Hypothalamus (tissue), 51 donors: ENCODE measurements at places on chromosomes 2 and 18.
A peak's percentile ranks its signal among the peaks of the same experiment; 100 is the strongest.

DNA sequence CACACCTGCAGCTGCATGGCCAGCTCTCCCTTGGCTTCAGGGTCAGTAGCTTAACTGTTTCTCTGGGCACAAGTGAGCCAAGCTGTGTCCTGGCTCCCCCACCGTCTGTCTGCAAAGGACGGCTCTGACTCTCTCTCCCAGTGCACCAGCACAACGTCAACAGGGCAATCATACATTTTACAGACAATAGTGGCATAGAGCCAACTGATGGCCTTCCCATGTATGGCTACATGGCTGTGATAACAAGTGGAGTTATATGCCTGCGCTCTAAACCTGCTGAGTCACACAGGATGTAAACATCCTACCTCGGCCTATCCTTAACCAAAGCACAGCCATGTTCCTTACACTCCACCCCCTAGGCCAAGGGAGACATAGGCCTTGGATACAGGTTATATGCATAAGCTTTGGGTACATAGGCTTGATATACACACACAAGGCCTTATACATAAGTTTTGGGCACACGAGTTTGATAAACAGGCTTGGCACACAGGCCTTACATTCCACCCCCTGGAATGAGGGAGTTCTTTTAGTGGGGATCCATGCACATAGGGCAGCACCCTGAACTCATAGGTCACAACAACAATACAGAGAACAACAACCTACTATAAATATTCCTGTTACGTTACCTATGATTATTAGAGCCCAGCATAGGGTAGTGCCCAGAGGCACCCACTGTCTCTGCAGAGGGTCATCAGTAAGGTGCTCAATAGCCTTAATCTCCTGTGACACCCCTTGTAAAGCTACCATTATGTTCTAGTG, 17.7 kb downstream of the PHOSPHO2 start:
- DNase-seq: no peak

DNA sequence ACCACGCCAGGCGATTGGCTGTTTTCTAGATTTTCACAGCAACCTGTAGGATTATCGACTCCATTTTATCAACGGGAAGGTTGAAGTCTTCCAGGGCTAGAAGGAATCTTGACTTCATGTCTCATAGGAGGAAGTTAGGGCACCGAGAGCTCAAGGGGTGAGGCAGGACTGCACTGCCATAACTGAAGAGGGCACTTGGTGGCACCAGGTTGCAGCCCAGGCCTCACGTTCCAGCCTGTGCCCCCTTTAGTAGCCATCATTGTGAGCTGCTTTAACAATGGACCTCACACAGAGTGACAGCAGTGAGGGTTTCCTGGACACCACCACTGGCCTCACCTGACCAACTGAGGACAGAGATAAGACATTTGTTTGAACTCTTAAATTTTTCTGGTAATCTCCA, 22.9 kb upstream of the RPL37A start:
- no peak for DNase-seq

- no peak for DNase-seq
These were observed 265.3 kb downstream of the TWIST2 start for GRCh38 chr2:239113171-239113570.

DNA sequence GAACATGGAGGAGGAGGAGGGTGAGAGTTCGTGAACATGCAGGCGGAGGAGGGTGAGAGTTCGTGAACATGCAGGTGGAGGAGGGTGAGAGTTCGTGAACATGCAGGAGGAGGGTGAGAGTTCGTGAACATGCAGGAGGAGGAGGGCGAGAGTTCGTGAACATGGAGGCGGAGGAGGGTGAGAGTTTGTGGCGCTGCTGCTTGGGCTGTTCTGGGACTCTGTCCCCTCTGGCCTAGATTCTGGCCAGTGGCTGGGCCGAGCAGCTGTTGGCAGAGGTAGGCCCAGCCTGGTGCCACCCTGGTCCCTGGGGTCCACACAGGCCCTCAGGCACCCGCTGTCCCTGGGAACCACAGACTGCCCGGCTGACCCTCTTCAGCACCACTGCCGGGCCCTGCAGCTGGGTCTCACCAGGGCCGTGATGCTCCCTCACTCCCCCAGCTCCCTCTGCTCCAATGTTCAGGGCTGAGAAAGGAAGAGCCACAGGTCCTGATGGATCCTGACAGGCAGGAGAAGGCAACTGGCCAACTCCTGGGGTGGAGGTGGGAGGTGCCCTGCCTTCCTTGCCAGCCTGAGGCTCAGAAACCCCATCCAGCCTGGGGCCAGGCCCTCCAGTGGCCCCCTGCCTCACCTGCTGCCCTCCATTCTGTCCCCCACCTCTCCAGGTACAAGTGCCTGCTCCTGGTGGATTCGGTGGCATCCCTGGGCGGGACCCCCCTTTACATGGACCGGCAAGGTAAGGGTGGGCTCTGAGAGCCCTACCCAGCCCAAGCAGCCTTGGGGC, 3.9 kb downstream of the AGXT start:
- no peak for DNase-seq

DNA sequence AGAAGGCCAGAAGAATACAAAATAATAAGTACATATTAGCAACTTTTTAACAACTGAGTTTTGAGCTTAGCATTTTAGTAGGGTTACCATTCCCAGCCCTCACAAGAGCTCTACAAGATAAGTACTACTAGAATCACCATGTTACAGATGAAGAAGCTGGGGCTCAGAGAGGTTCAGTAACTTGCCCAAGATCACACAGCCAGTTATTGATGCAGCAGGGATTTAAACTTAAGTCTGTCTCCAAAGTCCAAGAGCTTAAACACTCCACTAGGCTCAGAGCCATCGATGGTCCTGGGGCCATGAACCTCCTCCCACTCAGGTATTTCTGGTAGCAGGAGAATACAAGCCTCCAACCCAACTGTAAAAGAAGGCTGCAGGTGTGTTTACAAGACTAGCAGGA, 30.8 kb downstream of the TNS1 start:
- DNase-seq: no peak

- DNase-seq: no peak
These were observed 79.4 kb upstream of the SRD5A2 start for GRCh38 chr2:31660165-31660564.

GRCh38 chr2:11438555-11439080, 27.3 kb downstream of the E2F6 start:
- DNase-seq: no peak

- DNase-seq: no peak
These were observed 165.9 kb downstream of the DYSF start for GRCh38 chr2:71619230-71619741.

DNA sequence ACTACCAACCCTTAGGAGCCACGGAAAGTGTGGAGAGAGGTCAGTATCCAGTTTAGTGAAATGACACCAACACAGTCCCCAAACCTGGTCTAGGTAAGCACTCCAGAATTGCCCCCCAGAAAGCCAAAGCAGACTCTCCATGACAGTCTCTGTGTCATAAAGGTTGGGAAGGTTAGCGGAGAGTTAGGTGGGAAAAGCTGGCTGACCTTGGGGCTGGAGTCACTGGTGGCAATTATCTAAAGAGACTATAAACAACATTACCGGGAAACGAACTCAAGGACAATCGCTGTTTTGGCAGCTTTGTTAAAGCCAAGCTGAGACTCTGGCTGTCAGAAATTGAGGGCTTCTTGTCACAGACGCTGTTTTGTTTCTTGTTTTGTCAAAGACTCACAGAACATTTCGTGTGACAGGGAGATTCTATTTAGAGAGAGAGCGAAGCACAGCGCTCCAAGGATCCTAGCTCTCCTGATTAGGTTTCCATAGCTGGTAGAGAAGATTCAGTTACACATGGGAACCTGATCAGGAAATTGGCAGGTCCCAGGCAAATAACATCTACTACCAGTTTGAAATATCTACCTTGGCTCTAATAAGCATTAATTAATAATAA, 111.3 kb downstream of the LNPK start:
- no peak for DNase-seq

DNA sequence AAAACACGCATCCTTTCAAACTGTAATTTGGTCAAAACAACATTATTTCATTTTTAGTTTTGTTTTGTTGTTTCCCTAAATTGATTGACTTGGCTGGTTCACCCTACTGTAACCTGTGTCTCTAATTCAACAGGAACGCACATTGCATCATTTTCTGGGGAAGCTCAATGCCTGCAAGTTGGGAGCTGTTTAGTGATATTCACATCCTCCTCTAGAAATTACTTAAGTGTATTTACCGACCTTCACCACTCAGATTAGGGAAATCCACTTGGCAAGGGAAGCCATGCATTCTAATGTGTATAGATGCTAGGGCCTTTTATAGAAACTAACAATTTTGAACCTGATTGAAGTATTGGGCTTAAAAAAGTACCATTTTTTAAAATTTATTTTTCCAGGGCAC, 7.3 kb upstream of the TPO start:
- DNase-seq: no peak

- no peak for DNase-seq
These were observed 32.5 kb downstream of the SLC66A3 start for GRCh38 chr2:11187731-11188130.

DNA sequence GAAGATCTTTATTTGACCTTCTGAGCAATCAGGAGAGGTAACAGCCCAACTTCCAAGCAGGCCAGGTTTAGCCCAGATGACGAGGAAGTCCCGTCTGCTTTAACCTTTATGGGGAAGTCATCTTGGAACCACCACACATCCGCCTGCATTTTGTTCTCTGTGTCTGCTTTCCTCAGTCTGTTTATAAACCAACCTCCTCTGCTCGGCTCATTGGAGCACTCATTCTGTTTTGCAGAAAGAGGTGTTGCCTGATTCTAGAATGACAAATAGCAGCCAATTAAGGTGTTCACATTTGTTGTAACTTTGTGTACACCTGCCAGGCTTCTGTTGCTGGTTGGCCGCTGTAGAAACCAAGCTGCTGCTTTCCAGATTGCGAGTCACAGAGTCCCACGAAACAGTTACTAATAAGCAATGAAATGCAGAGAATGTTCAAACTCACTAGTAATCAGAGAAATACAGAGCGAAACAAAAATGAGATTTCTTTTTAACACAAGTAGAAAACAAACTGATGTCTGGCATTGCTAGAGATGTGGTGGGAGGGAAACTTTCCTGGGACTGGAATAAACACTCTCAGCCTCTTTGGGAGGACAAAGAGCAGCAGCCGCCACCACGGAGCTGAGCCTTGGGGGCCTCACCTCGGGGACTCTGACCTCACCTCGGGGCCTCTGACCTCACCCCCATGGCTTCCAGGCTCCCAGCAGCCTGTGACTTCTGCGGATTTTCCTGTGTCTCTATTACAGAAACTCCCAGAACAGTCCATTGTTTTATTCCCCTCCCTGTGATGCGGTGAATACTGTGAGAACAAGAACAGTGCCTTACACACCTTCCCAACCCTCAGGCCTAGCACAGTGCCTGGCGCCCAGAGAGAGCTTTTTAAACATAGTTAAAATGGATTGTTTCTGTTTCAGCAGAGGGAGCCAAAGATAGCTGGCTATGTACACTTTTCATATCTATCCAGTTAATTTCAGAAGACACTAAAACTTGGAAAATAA, 64.0 kb downstream of the MBP start:
- DNase-seq: no peak

GRCh38 chr2:20972110-20972509, 71.8 kb downstream of the APOB start:
- no peak for DNase-seq

GRCh38 chr2:197159661-197160211, 150.8 kb downstream of the ANKRD44 start:
- no peak for DNase-seq

GRCh38 chr2:135688978-135689377, 52.7 kb upstream of the UBXN4 start:
- no peak for DNase-seq

DNA sequence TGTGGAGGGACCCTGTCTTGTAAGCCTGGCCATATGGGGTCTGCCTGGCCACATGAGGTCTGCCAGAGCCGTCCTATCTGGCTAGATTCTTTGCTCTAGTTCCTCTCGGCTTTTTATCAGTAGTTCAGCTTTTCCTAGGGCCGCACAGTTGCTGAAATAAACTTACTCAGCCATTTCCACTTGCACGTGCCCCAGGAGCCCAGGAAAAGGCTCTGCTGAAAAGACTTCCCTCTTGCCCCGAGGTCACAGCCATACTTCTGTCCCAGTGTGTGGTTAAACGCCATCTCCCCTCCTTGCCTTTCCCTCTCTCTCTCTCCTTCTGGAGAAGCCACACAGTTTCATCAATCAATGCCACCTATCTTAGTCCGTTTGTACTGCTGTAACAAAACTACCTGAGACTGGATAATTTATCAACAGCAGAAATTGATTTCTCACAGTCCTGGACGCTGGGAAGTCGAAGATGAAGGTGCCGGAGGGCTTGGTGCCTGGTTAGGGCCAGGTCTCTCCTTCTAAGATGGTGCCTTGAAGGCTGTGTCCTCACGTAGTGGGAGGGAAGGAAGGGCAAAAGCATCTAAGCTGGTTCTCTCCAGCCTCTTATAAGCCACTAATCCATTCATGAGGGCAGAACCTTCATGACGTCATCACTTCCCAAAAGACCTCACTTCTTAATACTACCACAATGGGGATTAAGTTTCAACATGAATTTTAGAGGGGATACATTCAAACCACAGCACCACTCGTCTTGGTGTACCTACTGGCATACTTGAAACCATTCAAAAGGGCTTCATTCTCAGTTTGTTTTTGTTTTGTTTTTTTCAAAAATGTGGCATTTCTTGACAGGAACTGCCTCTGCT, 11.2 kb upstream of the GALM start:
- no peak for DNase-seq

GRCh38 chr2:197426723-197427603, 7.9 kb downstream of the SF3B1 start:
- no peak for DNase-seq

DNA sequence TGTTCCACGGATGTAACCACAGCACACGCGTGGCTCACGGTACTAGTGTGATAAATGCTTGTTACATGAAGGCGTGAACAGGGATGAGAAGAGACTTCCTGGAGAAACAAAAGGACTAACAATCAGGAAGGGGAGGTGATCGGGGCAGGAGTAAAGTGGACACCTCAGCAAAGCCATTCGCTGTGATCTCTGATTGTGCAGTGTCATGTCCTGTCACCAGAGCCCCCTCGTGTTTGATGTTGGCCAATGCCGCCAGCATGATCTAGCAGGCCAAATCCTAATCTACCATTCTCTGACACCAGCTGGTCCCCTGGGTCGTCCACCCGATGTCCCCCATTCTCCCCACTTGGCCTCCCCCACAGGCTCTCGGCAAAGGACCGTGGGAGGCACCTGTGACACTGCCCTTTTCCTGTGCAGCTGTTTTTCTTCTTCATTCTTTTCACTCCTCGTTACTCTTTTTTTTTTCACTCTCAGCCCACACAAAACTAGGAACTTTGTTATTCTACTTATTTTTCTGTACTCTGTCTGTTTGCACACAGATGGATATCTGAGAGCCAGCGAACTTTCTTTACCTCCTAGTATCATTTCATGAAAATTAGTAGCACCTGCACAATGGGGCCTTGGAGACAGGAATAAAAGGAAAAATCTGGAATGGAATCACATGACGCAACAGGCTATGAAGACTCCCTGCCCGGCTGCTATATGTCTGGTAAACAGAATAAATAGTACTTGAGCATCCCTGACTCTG, 146.8 kb downstream of the TGIF1 start:
- peak; percentile 25 for DNase-seq

- DNase-seq: no peak
These were observed 10.6 kb downstream of the C18orf63 start for GRCh38 chr18:74326231-74326630.
